ENCODE measurements at places on chromosomes 6 and 20.

DNA sequence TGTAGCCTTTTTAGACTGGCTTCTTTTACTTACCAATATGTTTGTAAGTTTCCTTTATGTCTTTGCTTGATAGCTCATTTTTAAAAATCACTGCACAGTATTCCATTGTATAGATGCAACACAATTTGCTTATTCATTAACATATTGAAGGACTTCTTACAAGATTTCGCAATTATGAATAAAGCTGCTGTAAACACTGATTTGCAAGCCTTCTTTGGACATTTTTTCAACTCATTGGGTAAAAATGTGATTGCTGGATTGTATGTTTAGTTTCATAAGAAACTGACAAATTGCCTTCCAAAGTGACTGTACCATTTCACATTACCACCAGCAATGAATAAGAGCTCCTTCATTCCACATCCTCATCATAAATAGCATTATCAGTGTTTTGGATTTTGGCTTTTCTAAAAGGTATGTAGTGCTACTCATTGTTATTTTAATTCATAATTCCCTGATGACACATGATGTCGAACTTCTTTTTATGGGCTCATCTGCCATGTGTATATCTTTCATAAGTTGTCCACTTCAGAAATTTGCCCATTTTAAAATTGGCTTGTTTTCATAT is 80.7 kb downstream of the TFAP2B start:
- no peak for DNase-seq

DNA sequence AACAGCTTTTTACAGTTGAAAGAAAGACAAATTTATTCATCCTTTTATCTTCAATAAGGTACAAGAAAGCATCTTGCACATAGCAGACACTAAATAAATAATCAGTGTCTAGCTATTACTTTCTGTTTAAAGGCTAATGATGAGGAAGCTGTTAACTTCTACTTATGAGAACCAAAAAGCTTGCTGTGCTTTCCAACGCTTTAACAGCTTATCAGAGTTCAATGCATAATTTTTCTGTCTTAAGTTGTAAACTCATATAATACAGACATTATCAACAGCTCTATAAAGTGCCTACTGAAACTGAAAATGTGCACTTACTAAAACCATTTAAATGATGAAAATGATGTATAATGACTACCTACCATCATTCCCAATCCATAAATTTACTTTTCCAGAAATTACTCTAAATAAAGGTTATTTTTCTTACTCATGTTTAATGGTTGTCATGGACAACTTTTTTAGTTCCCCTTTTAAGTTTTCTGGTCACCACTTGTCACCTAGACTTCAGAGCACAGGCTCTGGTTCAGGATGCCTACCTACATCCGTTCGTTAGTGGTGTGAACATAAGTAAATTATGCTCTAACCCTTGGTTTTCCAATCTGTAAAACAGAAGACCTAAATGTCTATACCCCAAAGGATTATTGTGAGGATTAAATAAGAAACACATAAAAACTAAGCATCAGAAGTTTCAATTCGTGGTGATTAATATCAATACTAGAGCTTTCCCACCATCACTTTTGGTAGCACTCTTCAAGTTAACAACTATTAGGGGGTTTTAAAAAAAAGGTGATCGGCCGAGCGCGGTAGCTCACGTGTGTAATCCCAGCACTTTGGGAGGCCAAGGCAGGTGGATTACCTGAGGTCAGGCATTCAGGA is 8.0 kb downstream of the PNISR start:
- no peak for DNase-seq

DNA sequence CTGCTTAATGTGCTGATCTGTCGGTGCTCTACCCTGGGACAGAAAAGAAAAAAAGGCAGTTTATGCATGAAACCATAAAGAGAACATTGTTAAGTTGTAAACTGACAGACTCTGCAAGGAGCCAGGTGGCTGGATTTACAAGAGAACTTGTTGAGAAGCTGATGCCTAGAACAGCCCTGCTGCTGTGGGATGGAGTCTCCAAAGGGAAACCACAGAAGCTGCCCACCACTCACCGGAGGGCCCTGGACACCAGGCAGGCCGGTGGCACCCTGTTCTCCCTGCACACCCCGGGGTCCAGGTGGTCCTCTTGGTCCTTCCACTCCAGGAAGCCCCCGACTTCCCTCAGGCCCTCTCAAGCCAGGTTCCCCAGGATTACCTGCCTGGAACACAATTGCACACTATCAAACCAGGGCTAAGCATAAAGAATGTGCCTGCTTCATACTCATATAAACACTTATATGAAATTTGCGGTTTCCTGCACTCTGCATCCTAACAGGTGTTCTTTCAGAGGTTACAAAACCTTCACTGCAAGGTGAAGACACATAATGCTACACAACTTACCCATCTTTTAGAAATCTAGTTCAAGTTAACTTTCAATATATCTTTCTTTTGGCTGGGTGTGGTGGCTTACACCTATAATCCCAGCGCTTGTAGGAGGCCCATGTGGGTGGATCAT is 68.2 kb downstream of the COL9A1 start:
- no peak for DNase-seq

DNA sequence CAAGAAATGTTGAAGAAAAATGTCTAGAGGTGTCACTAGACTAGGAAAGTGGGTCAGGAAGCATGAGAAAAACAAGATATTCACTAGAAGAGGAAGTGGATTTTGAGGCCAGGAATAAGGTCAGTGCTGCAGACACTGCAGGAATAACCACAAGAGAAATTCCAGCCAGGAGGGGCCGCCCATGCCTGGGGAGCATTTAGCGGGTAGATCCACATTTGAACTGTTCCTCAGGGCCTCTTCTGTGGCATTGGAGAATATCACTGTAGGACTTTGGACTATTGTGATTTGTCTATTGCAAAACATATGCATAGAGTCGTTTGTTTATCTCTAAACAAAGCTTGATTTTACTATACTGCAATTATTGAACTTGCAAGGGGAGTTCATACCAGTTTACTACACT is 49.6 kb upstream of the CCDC28A start:
- no peak for DNase-seq

- DNase-seq = no peak
Measured at GRCh38 chr6:170372380-170373325, 66.1 kb downstream of the FAM120B start.

DNA sequence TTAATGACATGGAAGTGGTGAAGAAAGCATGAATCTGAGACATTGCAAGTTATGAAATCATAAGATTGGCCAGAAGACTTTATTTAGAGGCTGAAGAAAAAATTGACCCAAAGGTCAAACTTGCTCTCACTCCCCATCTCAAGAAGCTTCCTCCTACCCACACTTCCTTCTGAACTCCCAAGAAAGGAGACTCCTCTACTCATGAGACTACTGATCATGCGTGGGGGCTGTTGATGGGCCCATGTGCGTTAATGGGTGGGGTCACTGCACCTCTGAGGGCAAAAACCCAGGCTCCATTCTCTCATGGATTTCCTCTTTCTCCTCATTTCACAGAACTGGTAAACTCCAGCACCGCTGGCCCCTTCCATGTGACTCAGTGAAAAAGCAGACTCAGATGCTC is 470.6 kb upstream of the ARID1B start:
- DNase-seq = no peak

GRCh38 chr6:158772851-158773371 is 46.3 kb downstream of the EZR start:
- no peak for DNase-seq

- no peak for DNase-seq
Measured at GRCh38 chr6:152979116-152979515, 3.7 kb downstream of the FBXO5 start.

- no peak for DNase-seq
Measured at GRCh38 chr20:57495978-57496377, 29.0 kb downstream of the CTCFL start.

GRCh38 chr6:129451187-129451586 is 258.8 kb downstream of the ARHGAP18 start:
- DNase-seq = no peak

DNA sequence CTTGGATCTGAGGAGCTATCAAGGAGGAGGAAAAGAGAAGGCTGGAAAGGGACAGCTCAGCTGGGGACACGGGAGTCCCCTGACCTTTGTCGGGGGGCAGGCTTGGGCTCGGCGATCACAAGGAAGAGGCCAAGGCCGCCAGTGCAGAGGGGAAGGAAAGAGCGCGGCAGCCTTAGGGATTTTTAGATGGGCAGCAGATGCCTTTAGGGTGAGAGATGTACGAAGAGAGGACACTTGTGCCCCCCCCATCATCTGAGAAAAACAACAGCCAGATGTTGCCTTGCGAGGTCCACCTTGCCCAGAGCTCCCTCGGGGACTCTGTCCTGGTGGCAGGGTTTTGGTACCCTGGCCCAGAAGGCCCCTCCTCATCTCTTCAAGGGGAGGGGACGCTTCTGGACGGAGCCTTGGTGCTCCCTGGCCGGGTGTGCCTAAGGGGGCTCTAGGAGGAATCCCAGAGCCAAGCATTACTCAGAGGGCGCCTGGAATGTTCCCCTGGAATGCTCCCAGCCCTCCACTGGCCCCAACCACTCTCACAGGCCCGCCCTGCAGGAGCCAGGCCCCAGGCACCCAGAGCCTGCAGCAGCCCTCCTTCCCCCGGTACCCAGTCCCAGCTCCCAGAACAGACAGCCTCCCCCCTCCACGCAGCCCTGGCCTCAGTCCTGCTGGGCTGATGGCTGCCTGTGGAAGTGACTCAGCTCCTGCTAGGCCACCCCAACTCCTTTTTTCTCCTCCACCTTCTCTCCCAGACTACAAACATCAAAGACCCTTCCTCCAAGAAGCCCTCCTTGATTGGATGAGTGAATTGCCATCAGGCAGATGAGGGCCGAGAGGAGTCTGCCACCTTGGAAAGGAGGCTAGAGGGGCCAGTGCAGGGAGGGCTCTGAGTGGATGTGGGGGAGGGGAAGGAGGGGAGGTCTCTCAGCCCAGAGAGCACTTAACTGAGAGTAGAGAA is 1.8 kb downstream of the ADAM33 start:
- no peak for DNase-seq

GRCh38 chr20:23820493-23820892 is 6.0 kb downstream of the CST2 start:
- no peak for DNase-seq

- no peak for DNase-seq
Measured at GRCh38 chr20:9507544-9508239, 6.7 kb upstream of the LAMP5 start.

All from upper lobe of left lung (tissue), 6 donors.